Globus pallidus (tissue), 1 donor: ENCODE measurements at places on chromosomes 5 and 9.

DNA sequence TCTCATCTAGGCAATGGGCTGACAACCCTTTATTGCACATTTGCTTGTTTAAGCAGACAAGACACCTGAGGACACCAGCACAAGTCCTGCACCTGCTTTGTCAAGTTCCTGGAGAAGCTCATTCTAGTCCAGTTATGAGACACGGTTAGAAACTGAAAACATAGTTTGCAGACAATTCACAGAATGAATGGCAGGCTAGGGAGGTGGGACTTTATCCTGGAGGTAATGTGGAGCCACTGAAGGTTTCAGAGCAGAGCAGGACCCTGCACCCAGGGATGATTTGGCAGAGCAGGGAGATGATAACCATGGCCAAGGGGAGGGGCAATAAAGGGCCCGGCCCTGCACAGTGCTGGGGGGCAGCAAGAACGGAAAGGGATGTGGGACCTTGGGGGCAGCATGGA, 50.7 kb upstream of the SLC25A51 start:
- DNase-seq: no peak

- no peak for DNase-seq
These were observed 92.0 kb upstream of the RAI14 start for GRCh38 chr5:34563931-34564709.

DNA sequence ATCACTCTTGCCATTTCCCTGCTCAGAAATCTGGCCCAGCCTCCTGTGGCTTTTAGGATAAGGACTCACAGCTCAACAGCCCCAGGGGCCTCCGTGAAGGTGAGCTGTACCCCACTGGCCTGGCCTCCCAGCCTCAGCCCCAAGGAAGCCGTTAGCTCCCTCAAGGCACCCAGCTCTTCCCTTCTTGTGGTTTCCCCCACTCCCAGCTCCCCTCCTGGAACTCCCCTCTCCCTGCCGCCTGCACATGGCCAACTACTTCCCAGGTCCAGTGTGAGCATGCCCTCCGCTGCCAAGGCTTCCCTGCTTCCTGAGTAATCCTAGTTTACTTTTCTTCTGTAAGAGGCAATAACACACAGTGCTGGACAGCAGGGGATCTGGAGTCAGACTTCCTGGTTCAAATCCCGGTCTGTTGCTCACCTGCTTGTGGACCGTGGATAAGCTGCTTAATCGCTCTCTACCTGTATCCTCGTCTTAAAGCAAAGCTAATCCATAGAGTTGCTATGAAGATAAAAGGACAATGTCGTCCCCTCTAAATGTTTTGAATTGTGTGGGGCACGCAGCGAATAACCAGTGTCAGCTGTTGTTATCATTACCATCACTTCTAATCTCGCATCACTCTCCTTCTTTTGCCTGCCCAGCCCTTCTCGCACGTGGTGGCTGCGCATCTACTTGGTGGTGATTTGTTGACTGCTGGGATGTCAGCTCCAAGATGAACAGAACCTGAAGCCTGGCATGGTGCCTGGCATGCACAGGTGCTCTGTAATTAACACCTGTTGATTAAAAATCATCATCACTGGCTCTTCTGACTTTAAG, 86.6 kb downstream of the C5orf15 start:
- DNase-seq: no peak

DNA sequence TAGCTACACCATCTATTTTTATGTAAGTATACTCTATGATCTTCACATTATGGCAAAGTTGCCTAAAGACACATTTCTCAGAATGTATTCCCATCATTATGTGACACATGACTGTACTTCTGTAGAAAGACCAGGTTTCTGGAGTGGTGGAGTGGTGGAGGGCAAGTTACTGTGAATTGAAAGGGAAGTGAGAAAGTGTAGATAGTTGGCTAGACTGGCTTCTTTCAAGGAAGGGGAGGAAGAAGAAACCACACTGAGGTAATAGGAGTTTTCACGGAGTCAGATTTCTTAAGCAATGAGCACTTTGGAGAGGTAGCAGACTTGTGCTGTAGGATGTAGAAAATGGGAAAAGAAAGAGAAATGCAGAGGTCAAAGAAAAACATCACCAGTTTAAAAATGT, 50.9 kb upstream of the EQTN start:
- DNase-seq: no peak

GRCh38 chr9:34457266-34458012, 931 bp downstream of the FAM219A start:
- peak; percentile 76 for DNase-seq

GRCh38 chr9:20407013-20407412, 215.3 kb downstream of the MLLT3 start:
- no peak for DNase-seq

- DNase-seq: peak; percentile 74
These were observed 231.6 kb downstream of the SLF1 start for GRCh38 chr5:94849821-94850736.

DNA sequence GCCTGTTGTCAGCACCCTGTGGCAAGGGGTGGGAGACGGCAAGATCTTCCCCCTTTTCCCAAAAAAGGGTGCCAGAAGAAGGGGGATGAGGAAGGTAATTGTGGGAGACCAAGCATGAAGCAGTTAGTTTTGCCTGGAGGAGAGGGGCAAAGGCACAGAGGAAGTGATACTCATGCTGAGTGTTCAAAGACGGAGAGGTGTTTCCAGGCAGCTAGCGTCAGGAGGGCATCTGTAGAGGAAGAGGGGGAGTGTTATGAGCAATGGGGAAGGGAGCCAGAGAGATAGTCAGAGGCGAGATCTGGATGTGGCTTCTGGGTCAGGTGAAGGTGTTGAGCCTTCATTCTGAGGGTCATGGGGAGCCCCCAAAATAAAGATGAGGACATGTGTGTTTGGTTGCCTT, 26.9 kb upstream of the ADAM19 start:
- no peak for DNase-seq

DNA sequence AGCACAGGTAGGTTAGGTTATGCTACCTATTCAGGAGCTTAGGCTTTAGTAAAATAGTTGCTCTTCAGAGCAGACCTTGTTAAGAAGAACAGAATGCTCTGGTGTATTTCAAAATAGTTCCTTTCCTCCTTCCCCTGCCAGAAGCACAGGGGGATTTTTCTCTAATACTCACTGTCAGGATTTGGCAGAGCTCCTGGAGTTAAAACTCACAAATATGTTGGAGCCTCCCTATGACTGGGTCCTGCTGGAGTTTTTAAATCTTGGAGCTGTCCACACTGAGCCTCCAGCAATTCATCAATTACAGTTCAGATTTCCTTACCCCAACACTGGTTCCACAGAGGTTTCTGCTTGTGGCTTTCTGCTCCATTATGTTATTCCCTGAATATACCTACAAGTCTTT, 1233.8 kb upstream of the WWC1 start:
- no peak for DNase-seq
